ENCODE measurements at places on chromosomes 5 and 9.

DNA sequence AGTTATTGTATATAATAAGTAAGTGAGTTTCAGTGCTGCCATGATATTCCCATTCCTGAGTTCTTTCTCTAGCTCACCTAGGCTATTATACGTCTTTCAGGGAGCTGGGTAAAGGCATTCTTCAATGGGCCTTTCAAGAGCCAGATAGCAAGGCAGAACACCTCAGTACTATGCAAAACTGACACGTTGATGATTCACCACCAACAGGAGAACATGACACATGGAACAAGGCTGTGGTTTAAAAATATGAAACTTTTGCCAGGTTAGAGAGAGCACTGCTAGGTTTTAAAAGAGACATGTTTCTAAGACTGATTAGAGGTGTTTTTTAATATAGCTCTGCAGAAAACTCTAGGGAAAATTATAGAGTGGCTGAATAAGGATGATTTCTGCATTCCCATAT, 95.9 kb downstream of the UGCG start:
- no peak for DNase-seq

GRCh38 chr9:36874921-36875320, 159.1 kb downstream of the PAX5 start:
- no peak for DNase-seq

DNA sequence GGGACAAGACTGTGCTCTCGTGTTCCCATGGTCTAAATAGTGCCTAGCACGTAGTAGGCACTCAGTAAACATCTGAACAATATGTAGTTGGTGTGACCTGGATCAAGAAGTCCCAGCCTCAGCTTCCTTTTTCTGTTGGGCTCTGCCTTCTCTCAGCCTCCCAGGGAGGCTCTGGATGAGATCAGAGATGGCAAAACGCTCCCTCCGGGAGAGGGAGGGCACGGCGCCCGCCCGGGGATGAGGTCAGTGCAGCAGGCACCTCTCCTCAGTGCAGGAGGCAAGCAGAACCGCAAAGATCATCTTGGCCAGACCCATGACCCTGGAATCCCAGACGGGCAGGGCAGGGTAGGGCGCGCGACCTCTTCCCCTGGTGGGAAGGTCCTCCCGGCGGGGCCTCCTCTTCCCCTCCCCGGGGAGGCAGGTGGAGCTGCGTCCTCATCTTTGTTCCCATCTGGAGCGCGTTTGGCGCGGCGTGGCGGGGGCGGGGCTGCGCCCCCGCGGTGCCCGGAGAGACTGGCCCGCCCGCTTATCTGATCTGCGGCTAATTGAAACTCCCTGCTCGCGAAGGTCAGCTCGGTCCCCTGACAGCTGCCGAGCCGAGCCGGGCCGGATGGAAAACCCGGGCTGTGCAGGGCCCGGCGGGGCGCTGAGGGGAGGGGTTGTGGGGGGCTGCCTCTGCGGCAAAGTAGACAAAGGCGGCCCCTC, 60.9 kb downstream of the CXXC5 start:
- peak; percentile 72 for DNase-seq

GRCh38 chr5:33537240-33537639, 96.5 kb downstream of the TARS1 start:
- DNase-seq, result no peak

GRCh38 chr5:179168664-179169063, 108.5 kb downstream of the ZNF354C start:
- DNase-seq, result no peak

DNA sequence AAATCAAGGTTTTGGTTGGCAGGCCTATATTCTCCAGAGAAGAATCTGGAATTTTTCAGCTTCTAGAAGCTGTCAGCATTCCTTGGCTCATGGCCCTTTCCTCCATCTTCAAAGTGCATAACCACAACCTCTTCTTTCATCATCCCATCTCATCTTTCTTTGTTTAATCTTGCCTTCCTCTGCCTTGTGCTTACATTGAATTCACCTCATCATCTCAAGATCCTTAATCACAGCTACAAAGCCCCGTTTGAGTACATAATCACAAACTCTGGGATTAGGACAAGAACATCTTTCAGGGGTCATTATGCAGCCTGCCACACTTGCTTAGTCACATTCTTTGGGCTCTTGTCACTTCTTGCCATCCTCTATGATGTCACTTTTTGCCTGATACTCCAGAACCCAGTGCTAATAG, 130.3 kb downstream of the FOXD1 start:
- DNase-seq, result no peak

DNA sequence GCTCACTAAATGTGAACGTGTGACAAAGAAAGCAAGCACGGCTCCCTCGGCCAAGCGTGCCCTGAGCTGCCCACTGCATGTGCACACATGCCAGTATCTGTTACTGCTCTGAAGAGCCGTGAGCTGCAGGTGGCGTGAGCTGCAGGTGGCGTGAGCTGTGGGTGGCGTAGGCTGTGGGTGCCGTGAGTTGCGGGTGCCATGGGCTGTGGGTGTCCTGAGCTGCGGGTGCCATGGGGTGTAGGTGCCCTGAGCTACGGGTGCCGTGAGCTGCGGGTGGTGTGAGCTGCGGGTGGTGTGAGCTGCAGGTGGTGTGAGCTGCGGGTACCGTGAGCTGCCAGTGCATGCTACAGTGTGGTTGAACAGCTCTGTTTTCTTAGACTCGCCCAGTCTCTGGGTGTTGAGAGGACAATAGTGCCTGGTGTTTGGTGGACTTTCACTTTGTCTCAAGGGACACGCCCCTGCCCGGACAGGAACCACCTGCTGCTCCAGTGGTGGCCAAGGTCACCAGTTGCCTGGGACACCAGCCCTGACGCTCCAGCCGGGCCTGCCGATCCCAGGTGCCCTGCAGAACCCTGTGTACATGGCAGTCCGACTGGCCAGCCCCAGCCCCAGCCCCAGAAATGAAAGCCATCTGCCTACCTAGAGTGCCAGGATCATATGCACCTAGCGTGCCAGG, 6.7 kb downstream of the CCDC187 start:
- peak; percentile 26 for DNase-seq

DNA sequence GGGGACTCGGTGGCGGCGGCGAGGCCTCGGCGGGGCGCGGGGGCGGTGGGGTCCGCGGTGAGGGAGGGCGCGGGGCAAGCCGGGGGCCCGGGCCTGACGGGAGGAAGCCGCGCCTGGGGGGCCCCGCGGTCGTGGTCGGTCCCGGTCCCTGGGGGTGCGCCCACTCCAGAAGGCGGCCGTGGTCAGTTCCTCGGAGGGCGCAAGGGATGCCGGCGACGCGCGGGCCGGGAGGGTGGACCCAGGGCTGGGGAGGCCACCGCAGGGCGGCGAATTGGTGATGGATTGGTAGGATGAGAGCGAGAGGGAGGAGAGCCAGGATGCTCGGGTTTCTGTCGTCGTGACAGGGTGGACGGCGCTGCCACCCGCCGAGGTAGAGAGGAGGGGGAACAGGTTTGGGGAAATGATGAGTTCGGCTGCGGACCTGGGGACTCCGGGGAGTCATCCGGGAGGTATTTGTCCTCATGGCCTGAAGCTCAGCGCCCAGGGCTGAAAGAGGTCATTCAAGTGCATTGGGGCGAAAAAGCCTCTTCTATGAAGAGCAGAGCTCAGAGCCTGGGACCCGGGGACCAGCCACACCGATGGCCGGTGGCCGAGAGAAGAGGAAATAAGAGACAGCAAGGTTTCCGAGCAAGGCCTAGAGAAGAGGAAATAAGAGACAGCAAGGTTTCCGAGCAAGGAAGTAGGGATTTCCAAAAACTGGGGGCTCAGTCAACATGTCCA, 557 bp downstream of the GNG10 start:
- peak; percentile 67 for DNase-seq

- DNase-seq, result no peak
Measured at GRCh38 chr9:97672403-97672802, 24.7 kb downstream of the XPA start.

DNA sequence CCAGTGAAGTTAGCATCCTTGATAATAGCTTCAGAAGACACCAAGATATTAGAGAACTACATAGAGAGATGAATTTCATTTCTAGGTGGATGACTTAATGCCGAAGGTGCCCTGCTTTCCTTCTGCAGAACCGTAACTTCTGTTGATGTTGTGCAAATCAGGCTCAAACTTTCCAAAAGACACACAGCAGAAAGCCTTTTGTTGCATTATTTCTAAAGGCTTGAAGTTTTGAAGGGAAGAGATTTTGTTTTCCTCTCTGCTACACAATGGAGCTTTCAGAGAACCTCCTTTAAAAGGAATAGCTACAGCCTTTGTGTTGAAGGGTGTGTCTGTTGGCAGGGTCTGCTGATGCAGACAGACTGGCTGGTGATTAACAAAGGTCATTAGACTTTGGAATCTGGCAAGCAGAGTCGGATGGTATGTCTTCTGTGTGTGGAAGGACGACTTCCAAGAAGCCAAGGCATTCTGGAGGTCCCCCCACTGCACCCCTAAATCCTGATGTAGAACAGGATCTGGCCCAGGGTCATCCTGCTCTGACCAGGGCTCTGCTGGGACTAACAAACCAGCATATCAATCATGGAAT, 57.8 kb downstream of the ZNF462 start:
- no peak for DNase-seq

DNA sequence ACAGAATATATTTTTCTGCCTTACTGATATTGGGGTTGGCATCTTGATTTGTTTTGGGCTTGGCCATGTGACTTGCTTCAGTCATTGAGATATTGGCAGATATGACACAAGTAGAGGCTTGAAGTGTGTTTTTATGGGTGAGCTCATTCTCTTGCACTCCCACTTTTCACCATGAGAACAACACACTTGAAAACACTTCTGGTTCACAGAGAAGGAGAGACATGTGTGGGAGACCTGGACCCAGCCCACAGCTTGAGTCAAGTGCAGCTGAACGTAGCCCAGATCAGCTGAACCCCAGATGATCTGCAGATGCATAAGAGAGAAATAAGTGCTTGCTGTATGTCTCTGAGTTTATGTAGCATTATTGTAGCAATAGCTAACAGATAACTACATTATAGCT, 155.4 kb downstream of the SEMA6A start:
- DNase-seq, result no peak

GRCh38 chr5:100840370-100840769, 62.7 kb downstream of the ST8SIA4 start:
- DNase-seq, result no peak

GRCh38 chr5:154593071-154593470, 115.0 kb upstream of the HAND1 start:
- DNase-seq, result no peak

DNA sequence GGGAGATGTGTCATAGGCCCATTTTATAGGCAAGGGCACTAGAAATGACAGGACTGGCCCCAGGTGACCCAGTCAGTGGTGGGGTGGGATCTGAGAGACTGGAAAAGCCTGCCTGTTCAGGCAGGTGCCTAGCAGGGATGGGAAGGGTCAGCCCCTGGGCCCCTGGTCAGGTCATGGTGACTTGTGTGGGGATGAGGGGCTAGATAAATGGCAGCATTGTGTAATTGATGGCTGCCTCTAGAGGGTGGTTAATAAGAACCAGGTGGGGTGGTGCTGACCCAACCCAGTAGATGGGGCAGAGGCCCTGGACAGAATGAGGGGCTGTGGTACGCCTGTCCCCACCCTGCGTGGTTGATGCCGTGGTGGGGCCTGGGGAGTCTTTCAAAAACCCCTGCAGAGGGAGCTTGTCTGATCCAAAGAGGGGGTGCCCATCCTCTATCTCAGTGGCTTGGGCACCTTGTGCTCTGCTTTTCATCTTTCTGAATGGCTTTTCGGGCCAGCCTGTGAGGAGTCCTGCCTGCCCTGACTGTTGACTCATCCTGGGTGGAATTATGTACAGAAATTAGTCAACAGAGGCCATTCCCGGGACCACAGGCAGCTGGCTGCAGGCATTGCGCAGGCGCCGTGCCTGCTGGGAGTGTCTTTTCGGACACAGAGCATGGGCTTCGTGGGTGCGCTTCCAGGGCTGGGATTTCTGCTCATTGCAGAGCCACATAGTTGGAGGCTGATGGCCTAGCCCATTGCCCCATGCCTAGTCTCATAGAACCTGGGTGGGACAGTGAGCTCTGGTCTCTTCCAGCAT, 93.6 kb upstream of the PITX1 start:
- no peak for DNase-seq

DNA sequence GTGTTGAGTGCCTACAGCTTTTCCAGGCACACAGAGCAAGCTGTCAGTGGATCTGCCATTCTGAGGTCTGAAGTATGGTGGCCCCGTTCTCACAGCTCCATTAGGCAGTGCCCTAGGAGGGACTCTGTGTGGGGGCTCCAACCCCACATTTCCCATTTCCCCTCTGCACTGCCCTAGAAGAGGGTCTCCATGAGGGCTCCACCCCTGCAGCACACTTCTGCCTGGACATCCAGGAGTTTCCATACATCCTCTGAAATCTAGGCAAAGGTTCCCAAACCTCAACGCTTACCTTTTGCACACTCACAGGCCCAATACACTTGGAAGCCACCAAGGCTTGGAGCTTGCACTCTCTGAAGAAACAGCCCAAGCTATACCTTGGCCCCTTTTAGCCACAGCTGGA, 131.3 kb downstream of the DEPDC1B start:
- no peak for DNase-seq

DNA sequence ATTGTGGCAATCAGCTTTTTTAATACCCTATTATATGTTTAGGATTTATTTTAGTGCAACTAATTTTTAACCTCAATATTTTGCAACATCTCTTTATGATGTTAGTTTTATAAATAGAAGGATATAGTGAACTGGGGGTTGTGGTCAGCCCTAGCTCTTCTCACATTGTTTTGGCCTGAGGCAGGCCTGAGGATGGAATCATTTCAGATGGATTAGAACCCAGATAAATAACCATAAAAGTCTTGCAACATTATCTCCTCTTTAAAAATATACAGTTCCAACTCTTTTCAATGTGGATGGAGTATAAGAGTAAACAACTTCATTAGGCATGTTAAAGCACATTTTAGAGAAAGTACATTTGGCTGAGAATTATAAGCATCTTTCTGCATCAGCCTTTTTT, 522.7 kb downstream of the NR2F1-AS1 start:
- DNase-seq, result no peak
